ENCODE measurements at places on chromosomes 16 and 17. TPM values are rescaled to one million over a fixed set of nuclear protein-coding genes. Genes with fewer than 3 reads are reported as not detected.

The ASIC2 gene
- 2.0 TPM for total RNA-seq

The MRPS7 gene
- total RNA-seq: 178 TPM

The CA5A gene
- not detected for total RNA-seq

The PRSS21 gene
- not detected for total RNA-seq

The KRT32 gene
- not detected for total RNA-seq

The MYOCD gene
- total RNA-seq: 1.0 TPM

The HAP1 gene
- total RNA-seq: 1.5 TPM

The GJD3 gene
- 1.6 TPM for total RNA-seq

The SLC5A10 gene
- 0.19 TPM for total RNA-seq

The KRTAP3-1 gene
- total RNA-seq: not detected

The KRT39 gene
- total RNA-seq: not detected

The WNT9B gene
- not detected for total RNA-seq

The CACNG4 gene
- total RNA-seq: 11.0 TPM

The SCN4A gene
- not detected for total RNA-seq

The GLTPD2 gene
- total RNA-seq: not detected

The KRTAP16-1 gene
- total RNA-seq: not detected

The IFT20 gene
- 59.6 TPM for total RNA-seq

The EVI2B gene
- not detected for total RNA-seq

The NCOR1 gene
- total RNA-seq: 86.9 TPM

The TP53TG3 gene
- not detected for total RNA-seq

All from A549 treated with ZK216348 at 1 μM for 4 hours (cell line).